ENCODE measurements at places on chromosomes 6 and 20. TPM values are rescaled to one million over a fixed set of nuclear protein-coding genes. Genes with fewer than 3 reads are reported as not detected.
A peak's percentile ranks its signal among the peaks of the same experiment; 100 is the strongest.

DNA sequence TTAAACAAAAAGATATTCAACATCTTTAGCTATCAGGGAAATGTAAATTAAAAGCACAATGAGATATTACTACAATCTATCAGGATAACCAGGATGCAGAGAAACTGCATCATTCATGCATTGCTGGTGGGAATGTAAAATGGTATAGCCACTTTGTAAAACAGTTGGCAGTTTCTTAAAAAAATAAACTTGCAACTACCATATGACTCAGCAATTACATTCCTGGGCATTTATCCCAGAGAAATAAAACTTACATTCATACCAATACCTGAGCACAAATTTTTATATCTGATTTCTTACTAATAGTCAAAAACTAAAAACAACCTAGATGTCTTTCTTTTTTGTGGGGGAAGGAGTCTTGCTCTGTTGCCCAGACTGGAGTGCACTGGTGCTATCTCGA lies 190.3 kb upstream of the TAB2 start:
- no peak overlapping the region for H3K27ac ChIP-seq
- H3K36me3 ChIP-seq, result no peaks in the 10 kb centered on the region
- no peak for DNase-seq
- no peak overlapping the region for H3K4me3 ChIP-seq

Gene SLC17A9
- not detected for total RNA-seq

- H3K27me3 ChIP-seq, result no peaks in the 10 kb centered on the region
- H3K4me1 ChIP-seq, result no peaks in the 10 kb centered on the region
- DNase-seq, result no peak
These were observed 166.4 kb downstream of the NFATC2 start for GRCh38 chr20:51376111-51376510.

GRCh38 chr6:3220366-3220765 lies 7.1 kb downstream of the TUBB2B start:
- no peak for DNase-seq
- H3K36me3 ChIP-seq, result no peaks in the 10 kb centered on the region
- no peak overlapping the region for H3K4me3 ChIP-seq
- no peak overlapping the region for H3K27ac ChIP-seq

GRCh38 chr6:38233161-38233791 lies 406.5 kb downstream of the BTBD9 start:
- H3K4me3 ChIP-seq, result no peak overlapping the region
- no peak for DNase-seq
- H3K27me3 ChIP-seq, result no peaks in the 10 kb centered on the region
- no peaks in the 10 kb centered on the region for H3K36me3 ChIP-seq
- H3K4me1 ChIP-seq, result no peaks in the 10 kb centered on the region

DNA sequence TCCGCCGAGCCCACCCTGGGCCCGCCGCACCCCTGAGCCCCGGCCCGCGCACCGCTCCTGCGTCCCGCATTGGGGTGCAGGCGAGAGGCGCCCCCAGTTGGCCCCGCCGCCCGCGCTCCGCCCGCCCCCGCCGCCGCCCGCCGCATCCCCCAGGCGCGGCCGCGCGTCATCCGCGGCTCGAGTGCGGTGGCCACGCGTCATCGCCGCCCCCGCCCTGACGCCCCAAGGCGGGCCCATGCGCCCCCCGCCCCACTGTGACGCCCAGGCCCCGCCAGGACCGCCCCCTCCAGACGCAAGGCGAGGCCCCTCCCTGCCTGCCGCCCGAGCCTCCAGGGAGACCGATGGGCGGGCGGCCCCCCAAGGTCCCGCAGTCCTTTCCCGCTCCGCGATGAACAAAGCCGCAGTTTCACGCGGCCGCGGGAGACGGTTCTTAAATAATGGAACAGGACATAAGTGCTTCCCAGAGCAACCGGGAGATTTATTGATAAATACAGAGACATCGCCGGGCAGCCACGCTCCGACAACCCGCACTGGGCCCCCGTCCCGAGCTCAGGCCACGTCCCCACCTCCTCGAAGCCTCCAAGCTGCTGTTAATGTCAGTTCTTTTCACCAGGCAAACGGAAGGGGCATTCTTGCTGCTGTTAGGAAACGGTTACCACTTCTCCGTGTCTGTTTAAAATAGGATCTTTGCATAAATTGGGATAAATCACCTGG lies at the start of gene ANKRD60:
Gene ANKRD60, minus strand, starts transcription at position 170 of the 714 bp plus-strand sequence. Its CDS starts 0 bp downstream, at position 170.
- no peak within 1 kb of the TSS for H3K27ac ChIP-seq
- no peaks in the 10 kb centered on the region for H3K36me3 ChIP-seq
- peaks cover 4% of the 10 kb centered on the region for H3K4me1 ChIP-seq

DNA sequence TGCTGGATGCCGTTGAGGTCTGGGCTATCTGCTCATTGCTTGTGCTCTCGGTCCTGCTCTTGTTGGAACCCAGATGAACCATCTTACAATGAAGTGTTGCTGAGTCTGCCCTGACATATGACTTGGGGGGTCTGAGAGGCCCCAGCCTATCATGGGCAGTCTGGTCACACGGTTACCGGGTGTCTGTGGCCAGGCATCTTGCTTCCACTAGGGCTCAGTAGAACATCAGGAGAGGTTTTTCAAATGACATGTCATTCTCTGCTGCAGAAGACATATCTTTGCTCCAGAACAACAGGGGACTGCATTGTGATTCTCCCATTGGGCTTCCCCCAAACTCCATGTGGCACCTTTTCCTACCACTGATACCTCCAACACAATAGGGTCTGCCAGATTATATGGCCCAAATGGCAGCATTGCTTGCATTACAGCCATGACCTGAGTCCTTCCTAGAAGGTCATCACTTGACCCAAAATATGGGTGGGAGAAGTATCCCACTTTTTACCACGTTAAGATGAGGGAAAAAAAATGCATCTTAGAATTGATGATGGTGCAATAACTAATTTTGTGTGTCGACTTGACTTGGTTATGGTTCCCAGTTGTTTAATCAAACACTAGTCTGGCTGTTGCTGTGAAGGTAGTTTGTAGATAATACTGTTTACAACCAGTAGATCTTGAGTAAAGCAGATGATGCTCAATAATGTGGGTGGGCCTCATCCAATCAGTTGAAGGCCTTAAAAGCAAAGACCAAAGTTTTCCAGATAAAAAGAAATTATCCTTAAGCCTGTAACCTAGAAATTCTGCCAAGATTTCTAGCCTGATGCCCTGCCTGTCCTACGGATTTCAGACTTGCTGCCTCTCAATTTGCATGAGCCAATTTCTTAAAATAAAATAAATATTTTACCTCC lies 241.0 kb downstream of the QKI start:
- H3K4me1 ChIP-seq, result no peaks in the 10 kb centered on the region
- DNase-seq, result no peak
- H3K36me3 ChIP-seq, result no peaks in the 10 kb centered on the region
- no peaks in the 10 kb centered on the region for H3K27me3 ChIP-seq

GRCh38 chr6:142474531-142475289 lies 172.9 kb downstream of the ADGRG6 start:
- H3K27me3 ChIP-seq, result no peaks in the 10 kb centered on the region
- H3K36me3 ChIP-seq, result no peaks in the 10 kb centered on the region
- H3K27ac ChIP-seq, result no peak overlapping the region

- H3K36me3 ChIP-seq, result no peaks in the 10 kb centered on the region
- no peaks in the 10 kb centered on the region for H3K27me3 ChIP-seq
- no peak for DNase-seq
- H3K4me3 ChIP-seq, result no peak overlapping the region
These were observed 214.0 kb upstream of the CEP162 start for GRCh38 chr6:84441456-84441855.

DNA sequence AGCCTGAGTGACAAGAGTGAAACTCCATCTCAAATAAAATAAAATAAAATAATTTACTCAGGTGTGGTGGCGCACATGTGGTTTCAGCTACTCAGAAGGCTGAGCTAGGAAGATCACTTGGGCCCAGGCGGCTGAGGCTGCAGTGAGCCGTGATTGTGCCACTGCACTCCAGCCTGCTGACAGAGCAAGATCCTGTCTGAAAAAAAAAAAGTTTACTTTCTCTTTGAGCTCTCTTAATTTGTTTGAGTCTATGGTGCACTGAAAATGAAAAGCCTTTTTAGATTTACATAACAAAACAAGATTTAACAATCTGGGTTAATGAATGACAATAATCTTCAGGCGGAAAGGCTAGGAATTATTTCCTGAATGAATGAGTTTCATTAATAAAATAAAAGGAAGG lies 23.3 kb upstream of the NHSL1 start:
- H3K27ac ChIP-seq, result no peak overlapping the region
- H3K4me3 ChIP-seq, result no peak overlapping the region
- H3K4me1 ChIP-seq, result peaks cover 26% of the 10 kb centered on the region
- no peaks in the 10 kb centered on the region for H3K27me3 ChIP-seq
- DNase-seq, result no peak
- H3K36me3 ChIP-seq, result no peaks in the 10 kb centered on the region

Gene LRFN2
- not detected for total RNA-seq

Gene GHRH
- total RNA-seq, result not detected

GRCh38 chr20:53977391-53977790 lies 93.0 kb downstream of the BCAS1 start:
- no peak overlapping the region for H3K27ac ChIP-seq
- no peaks in the 10 kb centered on the region for H3K4me1 ChIP-seq
- H3K27me3 ChIP-seq, result no peaks in the 10 kb centered on the region
- DNase-seq, result no peak

GRCh38 chr6:170188571-170189001 lies 102.3 kb downstream of the DLL1 start:
- peak; percentile 31 for DNase-seq
- no peaks in the 10 kb centered on the region for H3K27me3 ChIP-seq
- H3K4me1 ChIP-seq, result no peaks in the 10 kb centered on the region
- no peak overlapping the region for H3K27ac ChIP-seq

GRCh38 chr6:91447530-91448254 lies 860.8 kb upstream of the MAP3K7 start:
- DNase-seq, result no peak

DNA sequence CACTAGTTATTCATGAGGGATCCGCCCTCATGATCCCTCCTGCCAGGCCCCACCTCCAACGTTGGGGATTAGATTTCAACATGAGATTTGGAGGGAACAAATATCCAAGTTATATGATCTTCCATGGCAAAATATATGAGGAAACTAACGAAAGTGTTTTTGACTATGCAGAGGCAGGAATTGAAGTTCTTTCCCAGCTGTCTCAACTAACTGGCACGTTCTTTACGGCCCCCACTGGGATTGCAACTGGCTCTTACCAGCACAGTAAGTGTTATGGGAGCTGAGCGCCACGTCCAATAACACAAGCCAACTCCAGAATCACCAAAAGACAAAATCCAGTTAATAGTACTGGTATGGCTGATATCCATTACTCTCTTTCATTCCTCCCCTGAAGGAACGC lies 66.6 kb downstream of the ECT2L start:
- no peaks in the 10 kb centered on the region for H3K4me1 ChIP-seq
- DNase-seq, result no peak

DNA sequence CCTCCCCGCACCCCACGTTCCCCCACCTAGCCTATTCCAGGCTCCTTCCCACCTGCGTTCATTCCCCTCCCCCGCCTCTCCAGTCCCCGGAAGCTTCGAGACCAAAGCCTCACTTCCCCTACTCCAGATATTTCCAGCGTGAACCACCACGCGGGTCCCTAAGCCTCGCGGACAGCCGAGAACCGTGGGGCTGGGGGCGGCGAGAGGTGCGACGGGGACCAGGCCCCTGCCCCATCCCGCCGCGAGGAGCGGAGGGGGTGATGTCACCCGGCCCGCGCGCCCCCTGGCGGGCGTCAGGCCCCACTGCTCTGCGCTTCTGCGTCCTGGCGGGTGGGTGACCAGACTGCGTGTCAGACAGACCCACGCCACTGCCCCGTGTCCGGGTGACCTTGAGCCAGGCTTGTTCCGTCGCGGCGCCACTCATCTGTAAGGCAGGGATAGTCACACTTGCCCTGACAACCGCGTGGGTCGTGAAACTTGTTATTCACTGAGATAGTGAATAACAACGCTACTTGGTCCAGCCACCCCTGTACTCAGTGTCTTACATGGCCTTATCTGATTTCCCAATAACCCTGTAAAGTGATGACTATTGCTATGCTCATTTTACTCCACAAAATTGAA lies 9.0 kb upstream of the HSP90AB1 start:
- no peaks in the 10 kb centered on the region for H3K36me3 ChIP-seq
- H3K4me1 ChIP-seq, result peaks cover 22% of the 10 kb centered on the region
- H3K27me3 ChIP-seq, result no peaks in the 10 kb centered on the region
- H3K4me3 ChIP-seq, result peak overlapping the region; percentile 47

DNA sequence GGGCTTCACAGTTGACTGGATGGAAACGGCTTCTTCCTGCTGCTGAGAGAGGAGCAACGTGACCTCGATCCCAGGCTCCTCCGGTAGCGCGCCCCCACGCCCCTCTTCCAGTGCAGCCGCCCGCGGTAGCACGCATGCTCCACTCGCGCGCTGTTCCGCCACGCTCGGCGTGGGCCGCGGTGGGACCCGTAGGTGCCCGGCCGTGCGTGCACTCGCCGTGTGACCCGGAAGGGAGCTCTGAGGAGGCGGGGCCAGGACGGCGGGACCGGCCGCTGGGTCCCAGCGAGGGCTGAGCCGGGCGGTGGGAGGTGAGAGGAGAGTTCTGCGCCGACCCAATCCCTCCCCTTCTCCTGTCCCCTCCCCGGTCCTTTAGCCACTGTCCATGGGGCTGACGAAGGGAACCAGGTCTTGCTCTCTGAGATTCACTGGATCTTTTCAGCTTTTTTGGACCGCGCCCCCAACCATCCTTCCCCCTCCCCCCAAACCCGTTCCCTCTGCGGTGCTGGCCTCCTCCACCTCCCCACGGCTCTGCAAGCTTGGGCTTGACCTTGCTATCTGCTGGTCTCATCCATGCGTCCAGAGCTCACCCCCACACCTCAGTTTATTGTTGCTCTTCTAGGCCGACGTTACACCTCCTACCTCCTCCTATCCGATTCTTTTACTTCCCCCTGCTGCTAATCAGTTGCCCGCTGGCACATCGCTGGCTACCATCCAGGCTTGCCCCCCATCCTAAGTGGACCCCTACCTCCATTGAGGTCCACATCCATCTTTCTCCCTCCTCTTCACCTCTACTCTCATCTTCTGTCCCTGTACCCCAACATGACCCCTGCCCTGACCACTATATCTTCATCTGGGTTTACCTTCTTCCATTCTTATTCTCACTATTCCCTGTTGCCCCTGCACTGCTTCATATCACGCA lies at the start of gene CUL9:
Gene CUL9, plus strand, starts transcription at position 255 of the 919 bp plus-strand sequence. CDS start 2,115 bp downstream, outside the sequence.
- peaks cover 16% of the 10 kb centered on the region for H3K4me1 ChIP-seq
- H3K27ac ChIP-seq, result peak within 1 kb of the TSS; percentile 34
- no peaks in the 10 kb centered on the region for H3K27me3 ChIP-seq
- peak within 1 kb of the TSS; percentile 58 for H3K4me3 ChIP-seq

DNA sequence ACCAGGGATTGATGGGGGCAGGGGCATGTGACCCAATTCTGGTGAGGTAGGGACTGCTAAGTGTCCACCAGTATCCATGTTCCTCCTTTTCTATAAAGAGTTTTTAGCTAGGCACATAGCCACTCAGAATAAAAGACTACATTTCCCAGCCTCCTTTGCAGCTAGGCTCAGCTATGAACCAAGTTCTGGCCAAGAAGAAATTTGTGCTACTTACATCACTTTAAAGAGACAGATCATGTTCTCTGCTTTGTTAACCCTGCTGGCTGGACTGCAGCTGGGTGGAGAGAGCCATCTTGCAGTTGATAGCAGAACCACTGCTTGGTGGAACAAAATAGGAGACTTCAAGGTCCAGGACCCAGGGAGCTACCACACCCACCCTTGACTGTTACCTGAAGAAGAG lies 5.3 kb upstream of the CCM2L start:
- no peaks in the 10 kb centered on the region for H3K36me3 ChIP-seq
- H3K4me3 ChIP-seq, result no peak overlapping the region
- no peaks in the 10 kb centered on the region for H3K4me1 ChIP-seq
- DNase-seq, result no peak
- no peaks in the 10 kb centered on the region for H3K27me3 ChIP-seq
- no peak overlapping the region for H3K27ac ChIP-seq

- H3K4me1 ChIP-seq, result peaks cover 7% of the 10 kb centered on the region
- H3K36me3 ChIP-seq, result no peaks in the 10 kb centered on the region
- no peaks in the 10 kb centered on the region for H3K27me3 ChIP-seq
- H3K4me3 ChIP-seq, result no peak overlapping the region
- DNase-seq, result no peak
These were observed 358.0 kb upstream of the CITED2 start for GRCh38 chr6:139732451-139732850.

Data from SJSA1 (cell line).